K562 (cell line): ENCODE measurements at places on chromosomes 5 and 9.
A peak's percentile ranks its signal among the peaks of the same experiment; 100 is the strongest.

DNA sequence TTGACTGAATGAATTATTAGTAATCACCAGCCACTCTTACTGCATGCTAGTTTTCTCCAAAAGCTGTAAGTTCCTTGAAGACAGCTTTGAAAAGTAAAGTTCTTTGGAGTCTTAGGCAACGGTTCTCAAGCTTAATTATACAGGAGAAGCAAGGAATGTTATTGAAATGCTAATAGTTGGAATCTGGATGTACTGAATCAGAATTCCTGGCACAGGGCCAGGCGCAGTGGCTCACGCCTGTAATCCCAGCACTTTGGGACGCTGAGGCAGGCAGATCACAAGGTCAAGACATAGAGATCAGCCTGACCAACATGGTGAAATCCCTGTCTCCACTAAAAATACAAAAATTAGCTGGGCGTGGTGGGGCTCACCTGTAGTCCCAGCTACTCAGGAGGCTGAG, 33.4 kb downstream of the GRIA1 start:
- no peak for DNase-seq

- DNase-seq = no peak
Observed at GRCh38 chr5:21219966-21220365, 1232.0 kb upstream of the CDH18 start.

GRCh38 chr5:64147849-64148441, 17.7 kb upstream of the RNF180 start:
- DNase-seq = peak; percentile 21

- peak; percentile 50 for DNase-seq
Observed at GRCh38 chr5:83711982-83712601, 8.6 kb downstream of the HAPLN1 start.

- DNase-seq = no peak
Observed at GRCh38 chr5:36156619-36157018, 4.7 kb downstream of the SKP2 start.

DNA sequence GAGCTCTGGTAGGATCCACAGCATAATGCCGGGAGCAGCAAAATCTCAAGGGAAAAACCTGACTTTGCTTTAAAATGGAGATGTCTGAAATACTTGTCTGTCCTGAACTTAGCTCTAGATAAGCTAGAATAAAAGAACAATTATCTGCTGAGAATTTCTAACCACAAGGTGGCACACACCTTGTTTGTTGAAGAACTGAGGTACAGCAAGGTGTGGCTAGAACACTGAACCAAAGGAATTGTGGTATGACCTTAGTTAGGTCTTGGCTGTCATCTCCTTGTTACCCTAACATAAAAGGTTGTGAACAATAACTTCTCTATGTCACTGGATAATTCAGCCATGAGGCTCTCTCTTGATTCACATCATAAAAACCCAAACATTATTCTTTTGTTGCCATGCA, 72.3 kb upstream of the ANXA1 start:
- DNase-seq = no peak

GRCh38 chr5:921456-922435, 29.1 kb downstream of the TRIP13 start:
- DNase-seq = no peak
